ENCODE measurements at places on chromosomes 7 and 10. TPM values are rescaled to one million over a fixed set of nuclear protein-coding genes. Genes with fewer than 3 reads are reported as not detected.

DNA sequence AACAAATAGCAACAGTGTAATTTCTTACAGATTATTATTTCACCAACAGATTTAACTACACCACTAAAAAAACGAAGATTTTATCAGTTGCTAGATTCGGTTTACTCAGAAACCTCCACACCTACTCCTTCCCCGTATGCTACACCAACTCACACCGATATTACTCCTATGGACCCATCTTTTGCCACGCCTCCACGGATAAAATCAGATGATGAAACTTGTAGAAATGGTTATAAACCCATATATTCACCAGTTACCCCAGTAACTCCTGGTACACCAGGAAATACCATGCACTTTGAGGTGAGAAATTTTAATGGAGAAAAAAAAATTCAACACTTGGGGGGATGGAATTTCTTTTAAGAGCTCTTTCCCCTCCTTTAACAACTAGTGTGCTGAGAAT is 92.5 kb downstream of the KMT2E start:
- DNase-seq = no peak

DNA sequence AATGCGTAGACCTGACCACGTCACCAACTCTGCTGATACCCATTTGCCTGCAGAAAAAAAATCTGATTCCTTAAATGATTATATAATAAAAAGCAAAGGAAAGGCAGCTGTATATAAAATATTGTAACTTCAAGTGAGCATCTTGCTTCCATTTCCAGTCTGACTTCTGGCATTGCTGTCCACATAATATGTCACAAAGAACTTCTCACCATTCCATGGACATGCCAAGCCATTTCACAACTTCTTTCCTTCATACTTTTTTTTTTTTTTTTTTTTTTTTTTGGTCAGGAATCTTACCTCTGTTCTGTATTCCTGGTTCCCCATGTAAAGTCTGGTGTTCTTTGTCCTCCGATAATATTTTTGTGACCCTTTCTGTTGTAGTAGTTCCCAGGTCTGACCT is 165.5 kb downstream of the SND1 start:
- DNase-seq = no peak

EPHB4 gene
- total RNA-seq = 58.4 TPM

CALCR gene
- total RNA-seq = 0.16 TPM

DNA sequence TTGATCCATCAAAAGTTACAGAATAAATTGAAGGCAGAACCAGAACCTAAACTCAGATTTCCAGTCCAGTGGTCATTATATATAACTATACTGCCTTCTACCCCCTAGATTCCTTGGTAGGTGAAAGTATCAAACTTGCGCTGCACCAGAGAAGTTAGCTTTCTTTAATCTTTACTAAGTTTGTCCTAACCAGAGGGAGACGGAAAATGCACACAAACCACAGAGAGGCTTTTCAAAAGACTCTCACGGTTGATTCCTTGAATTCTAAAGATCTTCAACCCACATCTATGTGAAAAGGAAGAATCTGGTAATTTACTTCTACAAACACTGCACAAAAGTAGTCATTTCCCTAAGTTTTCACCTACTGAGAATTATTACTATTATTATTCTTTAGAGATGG is 18.2 kb upstream of the KIAA1549 start:
- DNase-seq = no peak

NODAL gene
- not detected for total RNA-seq

CTTNBP2 gene
- 16.6 TPM for total RNA-seq

- no peak for DNase-seq
Measured at GRCh38 chr7:29372351-29373090, 177.9 kb downstream of the CHN2 start.

DNA sequence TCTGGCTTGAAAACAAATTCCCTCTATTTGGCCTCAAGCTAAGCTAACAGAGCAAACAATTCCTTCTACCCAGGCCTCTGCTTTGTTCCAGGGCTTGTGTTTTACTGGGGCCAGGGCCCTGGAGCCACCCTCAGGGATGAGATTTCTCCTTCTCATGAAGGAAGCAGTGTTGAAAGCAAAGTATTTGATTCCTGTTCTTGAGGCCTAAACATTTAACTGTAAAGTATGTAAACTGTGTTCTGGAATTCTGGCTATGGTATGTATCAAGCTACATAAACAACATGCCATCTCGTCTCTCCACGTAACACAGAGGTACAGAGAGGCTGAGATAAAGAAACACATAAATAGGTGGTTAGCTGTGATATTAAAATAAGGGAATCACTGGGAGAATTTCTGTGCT is 81.8 kb downstream of the HERPUD2 start:
- no peak for DNase-seq

GRCh38 chr7:84617265-84618030 is 422.9 kb upstream of the SEMA3A start:
- DNase-seq = no peak

- no peak for DNase-seq
Measured at GRCh38 chr7:48894574-48894973, 29.8 kb upstream of the CDC14C start.

DNA sequence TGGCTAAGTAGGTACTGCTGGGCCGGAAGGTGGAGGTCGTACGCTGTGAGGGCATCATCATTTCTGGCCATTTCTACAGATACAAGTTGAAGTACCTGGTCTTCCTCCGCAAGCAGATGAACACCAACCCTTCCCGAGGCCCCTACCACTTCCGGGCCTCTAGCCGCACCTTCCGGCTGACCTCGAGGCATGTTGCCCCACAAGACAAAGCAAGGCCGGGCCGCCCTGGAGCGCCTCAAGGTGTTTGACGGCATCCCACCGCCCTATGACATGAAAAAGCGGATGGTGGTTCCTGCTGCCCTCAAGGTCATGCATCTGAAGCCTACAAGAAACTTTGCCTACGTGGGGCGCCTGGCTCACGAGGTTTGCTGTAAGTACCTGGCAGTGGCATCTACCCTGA is 56.8 kb downstream of the ATXN7L1 start:
- DNase-seq = no peak

GRCh38 chr10:67793313-67793712 is 44.7 kb downstream of the DNAJC12 start:
- DNase-seq = no peak

- no peak for DNase-seq
Measured at GRCh38 chr10:70702190-70702763, 30.0 kb downstream of the ADAMTS14 start.

C10orf143 gene
- total RNA-seq = 11.6 TPM

GRCh38 chr7:94410413-94411187 is 15.9 kb downstream of the COL1A2 start:
- DNase-seq = no peak

DNA sequence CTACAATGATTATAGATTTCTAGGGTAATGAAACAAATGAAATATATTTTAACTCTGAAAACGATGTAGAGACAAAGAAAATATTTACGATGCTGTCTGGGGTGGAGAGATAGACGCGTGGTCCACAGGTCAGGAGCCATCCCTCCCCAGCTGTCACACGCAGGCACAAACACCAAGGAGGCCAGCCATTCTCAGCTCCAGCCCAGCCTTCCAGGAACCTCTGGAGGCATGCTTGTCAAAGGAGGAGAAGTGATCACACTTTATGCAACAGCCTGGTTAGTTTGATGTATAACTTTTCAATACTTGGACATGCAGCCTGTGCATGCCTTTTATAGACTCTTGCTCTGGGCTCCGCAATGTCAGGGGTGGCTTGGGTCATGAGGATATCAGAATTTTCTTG is 391.5 kb upstream of the MGMT start:
- DNase-seq = peak; percentile 10

- no peak for DNase-seq
Measured at GRCh38 chr7:151251689-151252560, 3.4 kb upstream of the SMARCD3 start.

GRCh38 chr7:46908770-46909169 is 673.1 kb downstream of the TNS3 start:
- no peak for DNase-seq

- DNase-seq = no peak
Measured at GRCh38 chr7:124399941-124400340, 365.7 kb downstream of the GPR37 start.

- DNase-seq = no peak
Measured at GRCh38 chr7:94127026-94127425, 122.9 kb upstream of the BET1 start.

DNA sequence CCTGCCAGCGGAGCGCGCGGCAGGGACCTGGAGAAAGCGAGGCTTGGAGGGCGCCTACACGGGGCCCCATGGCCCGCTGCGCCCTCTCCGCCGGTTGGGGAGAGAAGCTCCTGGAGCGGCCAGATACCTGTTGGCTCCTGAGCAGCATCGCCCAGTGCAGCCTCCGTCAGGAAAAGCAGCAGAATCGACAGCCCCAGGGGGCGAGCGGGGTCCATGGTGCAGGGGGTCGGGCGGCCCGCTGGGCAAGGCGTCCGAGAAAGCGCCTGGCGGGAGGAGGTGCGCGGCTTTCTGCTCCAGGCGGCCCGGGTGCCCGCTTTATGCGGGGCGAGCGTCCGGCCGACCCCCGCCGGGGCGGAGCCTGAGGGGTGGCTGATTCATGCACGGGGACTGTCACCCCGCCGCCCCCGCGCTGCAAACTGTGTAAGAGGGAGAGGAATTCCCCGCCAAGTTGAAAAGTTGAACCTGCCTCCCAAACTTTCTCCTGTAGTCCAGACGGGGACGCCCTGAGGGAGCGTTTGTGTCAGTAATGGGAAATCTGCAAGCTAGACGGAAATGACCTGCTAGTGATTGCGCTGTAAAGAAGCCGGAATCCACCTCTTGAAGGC is at the start of gene TFPI2:
Gene TFPI2, minus strand, starts transcription at position 290 of the 605 bp plus-strand sequence. Its CDS starts 75 bp downstream, at position 215.
- peak; percentile 42 for DNase-seq

- DNase-seq = no peak
Measured at GRCh38 chr10:43214071-43214955, 52.6 kb downstream of the RASGEF1A start.

- DNase-seq = no peak
Measured at GRCh38 chr10:24341371-24341770, 132.4 kb downstream of the KIAA1217 start.

- no peak for DNase-seq
Measured at GRCh38 chr7:152602962-152603361, 73.0 kb downstream of the XRCC2 start.

DNA sequence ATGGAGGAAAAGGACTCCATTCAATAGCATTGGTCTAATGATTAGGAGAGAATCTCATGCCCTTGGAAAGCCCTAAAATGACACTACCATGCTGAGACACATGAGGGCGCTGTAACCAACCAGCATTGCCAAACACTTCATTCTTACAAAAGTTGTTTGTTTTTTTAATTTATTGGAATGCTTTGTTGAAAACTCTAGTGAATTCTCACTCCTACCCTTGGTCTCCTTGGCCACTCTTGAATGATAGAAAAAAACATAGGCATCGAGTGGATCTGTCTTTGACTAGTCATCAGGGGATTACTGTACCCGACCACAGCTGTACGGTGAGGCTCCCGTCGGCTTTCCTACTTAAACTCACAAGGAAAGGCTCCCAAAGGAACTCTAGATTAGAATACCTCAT is 29.3 kb upstream of the ADD3 start:
- DNase-seq = no peak

- DNase-seq = no peak
Measured at GRCh38 chr7:100679927-100680575, 6.5 kb downstream of the GNB2 start.

DNA sequence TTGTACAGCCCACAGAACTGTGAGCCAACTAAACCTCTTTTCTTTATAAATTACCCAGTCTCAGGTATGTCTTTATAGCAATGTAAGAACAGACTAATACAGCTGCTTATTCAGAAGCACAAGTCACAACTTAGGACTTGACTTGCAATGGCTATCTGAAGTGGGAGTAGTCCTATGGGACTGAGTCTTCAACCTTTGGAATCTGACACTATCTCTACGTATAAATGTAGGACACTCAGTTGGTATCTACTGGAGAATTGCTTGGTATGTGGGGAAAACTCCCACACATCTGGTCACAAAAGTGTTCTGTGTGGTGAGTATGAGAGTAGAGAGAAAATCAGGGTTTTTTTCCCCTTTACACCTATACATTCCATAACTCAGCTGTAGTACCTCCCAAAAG is 12.3 kb upstream of the PANK1 start:
- no peak for DNase-seq

GRCh38 chr7:33044401-33044718 is 18.2 kb downstream of the NT5C3A start:
- DNase-seq = no peak

- DNase-seq = no peak
Measured at GRCh38 chr10:132526676-132527075, 10.9 kb upstream of the INPP5A start.

- no peak for DNase-seq
Measured at GRCh38 chr7:45885264-45885882, 2.9 kb upstream of the IGFBP1 start.

GRCh38 chr7:100691676-100692577 is 2.1 kb downstream of the GIGYF1 start:
- DNase-seq = peak; percentile 83

GRCh38 chr7:106858618-106859532 is 6.2 kb upstream of the PIK3CG start:
- DNase-seq = peak; percentile 64

- DNase-seq = no peak
Measured at GRCh38 chr10:6583447-6583846, 3.4 kb upstream of the PRKCQ start.

DNA sequence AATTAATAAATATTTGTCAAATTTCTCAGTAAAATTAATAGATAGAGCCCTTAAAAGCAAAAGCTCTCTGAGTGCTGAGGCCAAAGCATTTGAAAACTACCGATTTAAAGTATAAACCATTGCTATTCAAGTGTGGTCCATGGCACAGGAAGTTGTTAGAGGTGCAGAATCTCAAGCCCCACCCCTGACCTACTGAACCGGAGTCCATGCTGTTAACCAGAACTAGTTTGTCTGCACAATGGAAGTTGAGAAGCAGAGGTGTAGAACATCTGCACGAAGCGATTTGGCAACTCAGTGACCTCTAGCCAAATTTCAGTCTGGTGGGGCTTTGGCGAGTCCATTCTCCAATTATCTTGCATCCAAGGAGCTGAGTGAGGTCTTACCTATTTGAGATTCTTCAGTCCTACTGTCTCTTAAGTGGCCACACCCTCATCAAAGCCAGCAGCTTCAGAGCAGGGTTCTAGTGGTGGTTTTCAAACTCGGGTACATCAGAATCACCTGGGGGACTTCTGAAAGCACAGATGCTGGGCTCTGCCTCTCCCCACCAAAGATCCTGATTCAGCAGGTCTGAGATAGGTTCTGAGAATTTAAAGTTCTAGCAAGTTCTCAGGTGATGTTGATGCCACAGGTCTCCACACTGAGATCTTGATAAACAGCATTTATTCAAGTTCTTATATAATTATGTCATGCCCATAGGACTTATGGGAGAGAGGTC is 96.8 kb upstream of the SAMD8 start:
- no peak for DNase-seq

NOBOX gene
- total RNA-seq = not detected

- peak; percentile 32 for DNase-seq
Measured at GRCh38 chr7:157643525-157643970, 306.7 kb downstream of the DNAJB6 start.

C7orf57 gene
- total RNA-seq = 0.42 TPM

- no peak for DNase-seq
Measured at GRCh38 chr7:129184981-129185670, 3.3 kb upstream of the SMO start.

DNA sequence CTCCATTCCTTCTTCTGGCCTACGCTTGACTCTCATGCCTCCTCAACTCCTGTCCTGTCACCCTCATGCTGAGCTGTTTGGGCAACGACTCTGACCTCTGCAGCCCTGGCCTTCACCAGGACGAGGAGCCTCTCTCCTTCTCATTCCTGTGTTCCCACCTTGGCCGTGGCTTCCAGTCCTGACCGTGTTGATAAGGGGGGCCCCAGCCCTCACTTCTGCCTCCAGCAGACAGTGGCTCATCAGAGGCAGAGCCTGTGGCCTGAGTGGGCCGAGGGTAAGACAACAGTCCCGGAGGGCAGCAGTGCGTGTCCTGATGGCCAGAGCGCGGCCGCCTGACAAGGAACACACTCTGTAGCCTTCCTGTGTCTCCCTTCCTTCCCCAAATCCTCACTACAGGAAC is 61.7 kb upstream of the UBE3C start:
- DNase-seq = no peak

Data from ureter (tissue), 1 donor.